ENCODE measurements at places on chromosomes 7 and 10. TPM values are rescaled to one million over a fixed set of nuclear protein-coding genes. Genes with fewer than 3 reads are reported as not detected.

IGF2BP3 gene
- 139 TPM for total RNA-seq

CLRN3 gene
- total RNA-seq, result not detected

VENTX gene
- not detected for total RNA-seq

- no peaks in the 10 kb centered on the region for H3K4me1 ChIP-seq
- H3K27me3 ChIP-seq, result no peaks in the 10 kb centered on the region
- no peak overlapping the region for H3K27ac ChIP-seq
- no peaks in the 10 kb centered on the region for H3K36me3 ChIP-seq
Measured at GRCh38 chr10:116274064-116274904, 1.3 kb upstream of the GFRA1 start.

DNA sequence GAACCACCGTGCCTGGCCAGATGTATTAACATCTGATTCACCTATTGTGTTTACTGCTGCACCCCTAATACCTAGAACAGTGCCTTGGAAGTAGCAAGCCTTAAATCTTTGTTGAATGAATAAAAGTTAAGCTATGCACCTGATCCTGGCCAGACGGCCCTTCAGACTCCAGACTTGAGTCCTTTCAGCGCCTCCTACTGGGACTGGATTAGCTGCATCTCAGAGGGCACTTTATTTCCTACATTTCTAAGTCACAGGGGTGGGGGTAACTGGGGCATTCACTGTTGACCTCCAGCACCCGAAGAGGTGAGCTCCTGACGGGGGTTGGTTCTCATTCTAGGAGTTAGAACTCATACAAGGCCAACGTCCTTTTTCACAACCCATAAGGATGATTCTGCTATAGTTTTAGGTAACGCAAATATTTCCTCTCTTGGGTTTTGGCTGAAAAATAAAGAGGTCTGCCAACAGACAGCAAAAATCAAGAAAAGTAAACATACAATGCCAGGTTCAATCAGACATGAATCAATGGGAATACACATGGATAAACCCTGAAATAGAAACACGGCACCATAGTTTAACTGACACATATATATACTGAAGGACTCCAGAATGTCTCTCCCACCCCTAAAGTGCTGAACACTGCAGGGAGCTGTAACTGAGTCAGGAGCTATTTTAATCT is 48.0 kb upstream of the DLG5 start:
- peaks cover 5% of the 10 kb centered on the region for H3K4me1 ChIP-seq
- H3K4me3 ChIP-seq, result no peak overlapping the region
- H3K36me3 ChIP-seq, result 0 out of 2 replicates have a peak, but pooled peaks cover 6% of the 10 kb centered on the region

DNA sequence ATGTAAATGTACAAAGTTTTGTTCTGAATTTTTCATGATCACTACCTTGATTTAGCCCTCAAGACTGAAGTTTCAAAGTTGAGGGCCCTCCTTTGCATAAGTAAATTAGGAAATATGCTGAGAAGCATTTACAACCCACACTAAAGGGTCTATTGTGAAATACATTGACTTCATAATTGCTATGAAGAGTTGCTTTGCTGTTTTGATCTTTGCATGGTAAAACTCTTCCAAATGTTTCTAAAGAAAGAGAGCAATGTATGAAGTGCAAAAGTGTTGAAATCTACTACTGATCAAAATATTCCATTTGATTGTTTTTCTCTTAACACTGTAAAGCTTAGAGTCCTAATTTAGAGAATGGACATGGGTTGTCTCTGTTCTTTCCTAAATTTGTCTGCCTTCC is 77.2 kb downstream of the C7orf25 start:
- peaks cover 24% of the 10 kb centered on the region for H3K27me3 ChIP-seq
- H3K36me3 ChIP-seq, result no peaks in the 10 kb centered on the region
- no peak overlapping the region for H3K4me3 ChIP-seq

GRCh38 chr7:97342512-97342911 is 225.0 kb downstream of the SDHAF3 start:
- DNase-seq, result no peak
- no peaks in the 10 kb centered on the region for H3K4me1 ChIP-seq
- no peaks in the 10 kb centered on the region for H3K36me3 ChIP-seq
- no peak overlapping the region for H3K4me3 ChIP-seq
- peaks cover 18% of the 10 kb centered on the region for H3K27me3 ChIP-seq

- no peak overlapping the region for H3K4me3 ChIP-seq
- H3K27me3 ChIP-seq, result no peaks in the 10 kb centered on the region
- no peak for DNase-seq
- no peaks in the 10 kb centered on the region for H3K4me1 ChIP-seq
- no peak overlapping the region for H3K27ac ChIP-seq
Measured at GRCh38 chr7:34086981-34087380, 181.6 kb downstream of the BMPER start.

DNA sequence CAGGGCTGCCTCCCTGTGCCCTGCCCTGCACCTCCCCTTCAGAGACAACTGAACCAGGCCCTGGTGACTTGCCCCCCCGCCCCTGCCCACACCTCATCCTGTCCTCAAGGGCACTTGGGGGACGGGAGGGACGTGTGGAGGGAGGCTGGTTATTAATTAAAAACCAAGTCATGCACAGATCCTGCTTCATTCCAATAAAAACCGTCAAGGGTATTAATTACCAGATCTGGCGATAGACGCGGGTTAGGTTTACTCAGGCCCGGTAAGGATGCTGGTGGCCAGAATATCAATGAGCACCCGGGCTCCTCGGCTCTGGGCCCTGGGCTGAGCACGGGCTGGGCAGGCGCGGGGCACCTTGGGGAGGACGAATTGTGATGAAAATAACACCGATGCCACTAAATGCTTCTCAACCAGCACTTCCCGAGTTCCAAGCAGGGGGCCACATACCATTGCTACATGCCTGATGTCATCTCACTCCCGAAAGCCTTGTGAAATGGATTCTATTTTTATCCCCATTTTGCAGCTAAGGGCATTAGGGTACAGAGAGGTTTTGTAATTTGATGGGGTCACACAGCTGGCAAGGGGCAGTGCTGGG is 24.5 kb upstream of the GTF2IRD1 start:
- DNase-seq, result no peak
- H3K4me3 ChIP-seq, result no peak overlapping the region
- H3K27ac ChIP-seq, result no peak overlapping the region
- no peaks in the 10 kb centered on the region for H3K4me1 ChIP-seq
- H3K27me3 ChIP-seq, result no peaks in the 10 kb centered on the region
- H3K36me3 ChIP-seq, result no peaks in the 10 kb centered on the region

GRCh38 chr7:28088901-28089714 is 91.5 kb downstream of the JAZF1 start:
- H3K27ac ChIP-seq, result no peak overlapping the region
- no peak for DNase-seq
- H3K36me3 ChIP-seq, result no peaks in the 10 kb centered on the region
- H3K4me3 ChIP-seq, result no peak overlapping the region

DNA sequence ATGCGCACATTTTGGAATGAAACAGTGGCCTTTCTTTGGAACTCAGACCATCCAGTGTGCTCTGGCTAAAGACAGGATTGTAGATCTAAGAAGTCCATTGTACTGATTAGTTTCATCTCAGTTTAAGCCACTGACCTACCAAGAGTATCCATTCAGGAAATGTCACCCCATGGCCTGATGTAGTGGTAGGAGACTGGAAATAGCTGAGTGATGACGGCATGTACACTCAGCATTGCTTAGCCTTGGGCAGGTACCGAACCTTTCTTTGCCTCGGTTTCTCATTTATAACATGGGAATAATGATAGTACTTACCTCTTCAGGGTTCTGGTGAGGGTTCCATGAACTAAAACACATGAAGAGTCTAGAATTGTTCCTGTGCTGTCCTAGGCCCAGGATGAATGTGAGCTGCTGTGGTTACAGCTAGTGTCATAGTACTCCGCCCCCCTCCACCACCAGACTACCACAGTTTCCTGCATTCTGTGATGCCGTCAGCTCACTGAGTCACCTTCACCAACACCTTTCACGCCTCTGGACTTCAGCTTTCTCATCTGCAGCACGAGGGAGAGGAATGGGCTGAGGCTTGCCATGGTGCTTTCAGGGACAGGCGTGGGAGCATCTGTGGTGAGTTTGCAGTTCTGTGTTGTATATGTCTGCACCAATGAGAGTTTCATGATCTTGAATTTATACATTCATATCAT is 484.0 kb upstream of the GALNT17 start:
- no peaks in the 10 kb centered on the region for H3K36me3 ChIP-seq
- no peak for DNase-seq
- no peak overlapping the region for H3K27ac ChIP-seq
- no peak overlapping the region for H3K4me3 ChIP-seq
- peaks cover 58% of the 10 kb centered on the region for H3K27me3 ChIP-seq
